ENCODE measurements at places on chromosomes 5 and 9.

- no peak for DNase-seq
Measured at GRCh38 chr5:158642879-158643278, 456.8 kb downstream of the EBF1 start.

DNA sequence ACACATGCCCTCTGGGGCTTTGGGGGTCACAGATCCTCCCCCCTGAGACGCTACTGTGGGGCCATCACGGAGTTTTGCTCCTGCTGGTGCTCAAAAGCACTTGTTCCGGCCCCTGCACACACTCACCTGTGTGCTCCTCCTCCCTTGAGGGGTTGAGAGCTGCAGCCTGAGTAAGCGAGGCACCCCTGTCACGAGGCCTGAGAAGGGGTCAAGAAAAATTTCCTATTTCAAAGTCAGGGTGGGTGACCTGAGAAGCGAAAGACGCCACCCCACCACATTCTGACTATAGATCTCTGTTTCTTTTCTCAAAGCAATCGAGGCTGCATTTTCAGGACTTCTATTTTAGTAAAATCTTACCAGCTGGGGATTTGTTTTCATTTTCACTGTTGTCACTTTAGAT lies 138.5 kb downstream of the DCP2 start:
- DNase-seq = no peak

DNA sequence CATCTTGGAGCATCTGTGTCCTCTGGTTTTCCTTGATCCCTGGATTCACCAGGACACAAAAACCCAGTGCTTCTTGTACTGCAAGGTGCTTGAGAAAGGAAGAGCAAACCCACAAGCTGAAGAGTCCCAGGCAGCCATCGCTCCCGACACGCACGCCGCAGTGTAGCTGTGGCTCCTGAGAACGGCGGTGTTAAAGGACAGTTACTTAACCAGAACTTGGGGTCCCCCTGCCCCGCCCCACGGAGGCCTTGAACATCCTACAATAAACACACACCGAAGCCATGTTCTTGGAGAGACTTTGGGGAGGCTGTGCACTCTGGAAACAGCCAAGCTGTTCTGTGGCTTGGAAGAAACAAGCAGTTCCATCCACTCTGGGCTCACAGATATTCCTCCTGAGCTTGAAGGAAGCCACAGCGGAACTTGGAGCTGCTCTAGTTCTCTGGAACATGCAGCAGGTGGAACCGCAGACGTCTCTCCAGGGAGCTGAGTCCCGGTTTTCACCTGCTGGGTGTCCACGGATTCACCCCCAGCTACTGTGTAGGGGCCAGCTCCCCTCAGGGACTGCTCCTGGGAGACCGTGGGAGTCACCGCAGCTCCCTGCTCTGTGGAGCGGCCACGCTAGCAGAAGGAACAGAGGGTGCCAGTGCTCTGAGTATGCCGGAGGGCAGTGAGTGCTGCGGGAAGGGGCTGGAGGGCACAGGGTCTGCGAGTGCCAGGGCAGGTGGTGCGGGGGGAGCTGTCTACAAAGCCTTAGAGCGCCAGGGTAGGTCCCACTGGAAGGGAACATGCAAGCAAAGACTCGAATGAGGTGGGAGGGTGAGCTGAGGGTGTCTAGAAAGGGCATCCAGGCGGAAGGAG lies 107.3 kb downstream of the ADAMTS2 start:
- no peak for DNase-seq

GRCh38 chr9:115132648-115133047 lies 14.7 kb upstream of the TNC start:
- DNase-seq = no peak
